Stimulated activated CD8-positive, alpha-beta memory T cell treated with anti-CD3 and anti-CD28 coated beads, Interleukin-12 subunit alpha, Interleukin-12 subunit beta, amount 100 ng/mL, for 4 hours (primary cell): ENCODE measurements at places on chromosomes 3 and 15.

DNA sequence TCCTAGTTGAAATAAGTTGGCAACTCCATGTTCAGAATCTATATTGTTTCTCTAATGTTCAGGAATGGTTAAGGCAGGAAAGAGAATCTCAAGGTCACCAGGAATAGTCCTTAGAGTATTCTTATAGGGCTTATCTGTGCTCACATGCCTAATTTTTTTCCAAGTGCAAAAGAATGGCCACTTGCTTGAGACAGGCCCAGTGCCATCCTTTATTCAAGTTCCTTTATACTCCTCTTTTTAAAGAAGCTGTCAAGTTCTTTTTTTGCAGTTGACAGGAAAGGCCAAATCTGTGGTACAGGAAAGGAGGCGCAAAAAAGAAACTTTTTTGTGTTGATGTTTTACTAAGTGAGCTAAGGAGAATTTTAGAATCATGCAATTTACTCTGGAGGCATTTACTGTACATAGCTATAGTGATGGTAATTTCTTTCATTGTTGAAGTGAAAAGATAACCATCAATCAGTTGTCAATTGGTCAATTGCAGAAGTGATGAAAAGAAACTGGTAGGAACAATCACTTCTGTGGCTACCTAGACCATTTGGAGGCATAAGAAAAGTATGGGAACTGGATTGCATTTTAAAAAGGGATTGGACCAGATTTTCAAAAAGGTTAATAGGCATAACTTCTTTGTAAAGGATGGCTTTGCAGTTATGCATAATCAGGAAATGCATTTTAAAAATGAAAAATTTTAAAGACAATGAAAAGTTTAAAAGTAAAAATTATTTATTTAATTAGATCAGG, 102.5 kb upstream of the SOX2 start:
- DNase-seq = no peak

DNA sequence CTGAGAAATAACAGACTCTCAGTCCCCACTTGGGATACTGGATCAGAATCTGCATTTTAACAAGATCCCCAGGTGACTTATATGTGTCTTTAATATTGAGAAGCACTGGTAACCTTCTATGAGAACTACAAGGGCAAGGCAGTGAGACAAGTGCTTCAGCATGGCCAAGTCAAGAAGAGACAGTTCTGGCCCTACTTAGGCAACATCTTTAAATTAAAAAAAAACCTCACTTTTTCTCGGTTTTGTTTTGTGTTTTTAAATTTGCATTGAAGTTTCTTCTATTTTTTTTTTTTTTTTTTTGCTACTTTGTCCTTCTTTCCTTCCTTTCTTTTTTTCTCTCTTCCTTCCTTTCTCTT, 42.5 kb upstream of the SPTSSB start:
- no peak for DNase-seq

DNA sequence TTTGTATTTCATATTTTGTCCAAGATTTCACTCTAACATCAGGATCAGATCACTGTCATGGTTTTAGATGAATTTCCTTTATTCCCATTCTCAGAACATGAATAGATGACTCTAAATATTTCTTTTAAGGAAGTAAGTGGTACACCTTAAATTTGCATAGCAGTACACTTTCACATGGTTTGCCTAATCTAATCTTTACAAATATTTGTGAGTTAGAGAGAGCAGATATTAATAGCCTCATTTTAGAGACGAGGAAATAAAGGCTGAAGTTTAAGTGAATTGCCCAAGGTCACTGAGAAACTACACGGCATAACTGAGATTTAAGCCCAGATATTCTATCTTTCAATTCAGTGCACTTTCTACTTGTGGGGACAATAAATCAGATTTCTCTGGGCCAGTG, 14.2 kb downstream of the TERC start:
- DNase-seq = no peak

DNA sequence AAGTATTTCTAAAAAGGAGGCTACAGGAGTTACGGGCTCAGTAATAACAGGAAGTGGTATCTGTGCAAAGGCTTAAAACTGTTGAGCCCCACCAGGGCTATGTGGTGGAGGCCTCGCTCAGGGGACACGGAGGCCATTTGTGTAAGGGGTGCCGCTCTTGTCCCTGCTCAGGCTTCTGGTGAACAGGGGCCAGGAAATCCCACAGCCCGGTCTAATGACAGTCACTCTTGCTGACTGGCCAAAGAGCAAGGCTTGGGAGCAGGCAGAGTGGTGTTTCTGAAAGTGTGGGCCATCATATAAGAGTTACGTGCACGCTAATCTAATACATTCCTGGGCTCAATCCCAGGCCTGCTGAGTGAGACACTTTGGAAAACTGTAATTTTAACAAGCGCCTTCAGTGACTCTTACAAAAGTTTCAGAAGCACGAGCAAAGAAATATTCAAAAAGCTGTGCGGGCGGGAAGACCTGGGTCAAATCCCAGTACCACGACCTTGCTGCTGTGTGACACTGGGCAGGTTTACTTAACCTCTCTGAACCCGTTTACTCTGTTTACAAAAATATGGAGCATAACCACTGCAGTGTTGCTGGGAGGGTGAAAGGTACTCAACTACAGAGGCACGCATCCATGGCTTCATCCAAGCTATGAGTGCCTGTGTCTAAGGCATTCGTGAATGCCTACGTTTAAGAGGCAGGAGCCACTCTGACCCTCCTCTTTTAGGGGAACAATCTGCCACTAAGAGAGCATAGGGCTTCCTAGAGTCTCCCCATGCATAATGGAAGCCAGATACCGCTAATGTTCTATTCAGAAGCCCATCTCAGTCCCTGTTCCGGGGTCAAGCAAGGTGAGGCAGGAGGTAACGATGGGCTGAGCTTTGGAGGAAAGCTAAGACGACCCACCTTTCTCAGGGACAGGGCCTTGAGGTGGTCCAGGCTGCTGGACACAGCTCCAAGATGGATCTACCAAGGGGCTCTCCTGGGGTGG, 2.0 kb downstream of the ATP10A start:
- no peak for DNase-seq

DNA sequence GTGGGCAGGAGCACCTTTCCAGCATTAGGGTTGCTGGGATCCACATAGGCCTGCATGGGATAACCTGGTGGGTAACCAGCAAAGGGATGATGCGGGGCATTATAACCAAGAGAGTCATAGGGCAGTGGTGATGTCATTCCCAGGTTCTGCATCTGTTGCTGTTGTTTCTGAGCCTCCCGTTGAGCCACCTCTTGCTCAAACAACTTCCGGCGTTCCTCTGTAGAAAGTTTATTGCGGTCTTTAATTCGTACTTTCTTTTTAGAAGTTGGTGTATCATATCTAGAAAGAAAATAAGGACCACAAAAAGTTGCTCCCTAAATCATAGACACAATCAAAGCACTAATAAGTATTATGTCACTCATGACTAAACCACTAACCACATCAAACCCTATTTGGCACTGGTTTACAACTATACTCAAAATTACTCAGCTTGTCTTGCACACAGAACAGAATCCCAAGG, 77.8 kb downstream of the NBEAL2 start:
- peak; percentile 19 for DNase-seq

DNA sequence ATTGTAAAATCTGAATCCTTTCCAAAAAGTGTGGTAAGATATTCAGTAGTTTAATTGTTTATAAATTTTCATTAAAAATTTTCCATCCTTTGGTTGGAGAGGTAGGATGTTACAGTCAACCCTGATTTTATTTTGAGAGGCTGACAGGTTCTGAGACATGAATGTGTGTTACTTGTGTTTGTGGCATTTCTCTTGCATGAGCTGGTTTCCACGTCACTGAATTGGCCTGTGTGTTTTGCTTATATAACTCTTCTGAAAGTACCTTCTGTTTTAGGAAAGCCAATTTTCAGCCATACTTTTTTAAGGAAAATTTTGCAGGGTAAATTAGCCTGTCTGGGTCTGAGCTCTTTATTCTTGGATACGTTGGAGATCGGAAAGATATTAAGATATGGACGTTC, 30.7 kb downstream of the PXYLP1 start:
- DNase-seq = no peak

- DNase-seq = no peak
Measured at GRCh38 chr3:50208677-50209344, 3.7 kb downstream of the SLC38A3 start.

DNA sequence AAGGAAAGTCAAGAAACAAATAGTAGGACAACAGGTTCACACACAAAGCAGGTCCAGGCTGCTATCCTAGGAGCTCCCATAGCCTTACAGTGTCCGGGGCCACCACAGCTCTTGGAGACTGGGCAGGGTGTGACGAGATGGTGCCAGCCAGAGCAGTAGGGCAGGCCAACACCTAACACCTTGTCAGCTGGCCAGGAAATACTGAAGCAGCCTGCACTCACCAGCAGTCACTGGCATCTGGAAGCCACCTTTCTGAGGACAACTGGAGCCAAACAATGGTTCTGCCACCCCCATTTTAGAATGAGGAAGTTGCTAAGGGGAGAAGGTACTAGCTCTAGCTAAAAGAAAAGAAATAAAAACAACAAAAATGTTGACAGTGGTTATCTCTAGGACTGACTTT, 47.2 kb downstream of the CCDC12 start:
- DNase-seq = no peak

- DNase-seq = no peak
Measured at GRCh38 chr3:61955483-61955882, 394.1 kb downstream of the PTPRG start.

- no peak for DNase-seq
Measured at GRCh38 chr15:101827257-101827656, 15.3 kb downstream of the OR4F15 start.

DNA sequence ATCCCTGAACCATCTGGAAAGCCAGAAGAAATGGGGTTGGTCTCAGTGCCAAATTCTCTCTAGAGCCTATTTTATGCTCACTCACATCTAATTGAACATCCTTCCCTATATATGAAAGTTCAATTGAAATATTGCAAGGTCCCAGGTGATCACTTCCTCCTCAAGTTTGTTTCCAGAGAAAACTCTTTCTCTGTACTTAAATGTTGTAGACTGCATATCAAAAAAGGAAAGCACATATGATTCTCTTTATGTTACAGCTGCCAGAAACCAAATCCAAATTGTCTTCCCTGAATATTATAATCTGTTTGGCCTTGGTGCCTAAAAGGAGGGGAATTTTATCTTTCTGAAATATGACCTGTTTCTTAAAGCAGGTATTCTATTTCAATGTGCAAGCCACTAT, 93.3 kb downstream of the SHOX2 start:
- DNase-seq = no peak

- DNase-seq = peak; percentile 9
Measured at GRCh38 chr3:172102123-172102882, 62.9 kb downstream of the FNDC3B start.

DNA sequence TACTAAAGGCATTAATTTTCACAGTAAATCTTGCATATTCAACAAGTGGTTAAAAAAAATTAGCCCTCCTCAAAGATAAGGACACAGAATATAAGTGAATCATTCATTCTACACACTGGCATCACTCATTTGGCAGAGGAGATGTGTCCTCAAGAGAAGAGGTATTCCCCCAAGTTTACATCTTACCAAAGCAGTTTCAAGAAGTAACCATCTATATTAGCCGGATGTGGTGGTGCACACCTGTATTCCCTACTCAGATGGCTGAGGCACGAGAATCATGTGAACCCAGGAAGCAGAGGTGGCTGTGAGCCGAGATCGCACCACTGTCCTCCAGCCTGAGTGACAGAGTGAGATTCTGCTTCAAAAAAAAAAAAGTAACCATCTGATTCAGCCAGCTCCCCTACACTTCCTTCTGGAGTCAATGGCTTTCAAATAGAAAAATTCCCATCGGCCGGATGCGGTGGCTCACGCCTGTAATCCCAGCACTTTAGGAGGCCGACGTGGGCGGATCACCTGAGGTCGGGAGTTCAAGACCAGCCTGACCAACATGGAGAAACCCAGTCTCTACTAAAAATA, 15.4 kb downstream of the RAF1 start:
- no peak for DNase-seq

- DNase-seq = no peak
Measured at GRCh38 chr3:101377796-101378195, 57.4 kb upstream of the IMPG2 start.

- DNase-seq = no peak
Measured at GRCh38 chr3:143315766-143316165, 196.2 kb downstream of the CHST2 start.

- DNase-seq = no peak
Measured at GRCh38 chr3:40873476-40873875, 325.8 kb upstream of the CTNNB1 start.

DNA sequence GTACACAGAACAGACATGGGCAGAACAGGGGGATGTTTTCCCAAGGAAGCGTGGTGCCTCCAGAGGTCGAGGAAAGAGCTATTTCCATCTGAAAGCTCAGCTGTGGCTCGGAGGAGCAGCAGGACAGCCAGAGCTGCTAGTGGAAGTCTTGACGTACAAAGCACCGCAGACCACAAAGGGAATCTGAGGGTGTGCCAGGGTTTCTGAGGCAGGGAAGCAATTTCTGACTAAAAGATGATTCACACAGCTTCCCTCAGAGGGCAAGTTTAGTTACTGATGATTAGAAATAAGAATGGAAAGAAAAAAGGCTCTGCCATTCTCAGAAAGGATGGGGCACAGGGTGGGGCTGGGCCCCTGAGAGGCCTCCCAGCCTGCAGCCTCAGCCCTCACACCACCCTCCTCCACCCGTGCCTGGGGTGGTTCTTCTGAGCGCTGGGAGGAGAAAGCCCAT, 45.8 kb upstream of the SEC13 start:
- DNase-seq = no peak

DNA sequence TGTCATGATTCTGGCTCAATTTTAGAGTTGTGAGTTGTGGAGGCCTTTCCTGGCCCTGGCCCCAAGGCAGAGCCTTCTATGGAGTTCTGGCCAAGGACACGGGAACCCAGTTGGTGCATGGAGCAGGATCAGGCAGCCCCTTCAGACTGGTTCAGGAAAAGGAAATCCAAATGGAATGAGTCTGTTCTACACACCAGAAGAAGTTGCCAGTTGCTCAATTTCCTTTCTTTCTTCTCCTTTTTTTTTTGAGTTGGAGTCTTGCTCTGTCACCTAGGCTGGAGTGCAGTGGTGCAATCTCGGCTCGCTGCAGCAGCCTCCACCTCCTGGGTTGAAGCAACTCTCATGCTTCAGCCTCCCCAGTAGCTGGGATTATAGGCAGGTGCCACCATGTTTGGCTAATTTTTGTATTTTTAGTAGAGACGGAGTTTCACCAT, 28.9 kb upstream of the BHLHE40 start:
- no peak for DNase-seq

DNA sequence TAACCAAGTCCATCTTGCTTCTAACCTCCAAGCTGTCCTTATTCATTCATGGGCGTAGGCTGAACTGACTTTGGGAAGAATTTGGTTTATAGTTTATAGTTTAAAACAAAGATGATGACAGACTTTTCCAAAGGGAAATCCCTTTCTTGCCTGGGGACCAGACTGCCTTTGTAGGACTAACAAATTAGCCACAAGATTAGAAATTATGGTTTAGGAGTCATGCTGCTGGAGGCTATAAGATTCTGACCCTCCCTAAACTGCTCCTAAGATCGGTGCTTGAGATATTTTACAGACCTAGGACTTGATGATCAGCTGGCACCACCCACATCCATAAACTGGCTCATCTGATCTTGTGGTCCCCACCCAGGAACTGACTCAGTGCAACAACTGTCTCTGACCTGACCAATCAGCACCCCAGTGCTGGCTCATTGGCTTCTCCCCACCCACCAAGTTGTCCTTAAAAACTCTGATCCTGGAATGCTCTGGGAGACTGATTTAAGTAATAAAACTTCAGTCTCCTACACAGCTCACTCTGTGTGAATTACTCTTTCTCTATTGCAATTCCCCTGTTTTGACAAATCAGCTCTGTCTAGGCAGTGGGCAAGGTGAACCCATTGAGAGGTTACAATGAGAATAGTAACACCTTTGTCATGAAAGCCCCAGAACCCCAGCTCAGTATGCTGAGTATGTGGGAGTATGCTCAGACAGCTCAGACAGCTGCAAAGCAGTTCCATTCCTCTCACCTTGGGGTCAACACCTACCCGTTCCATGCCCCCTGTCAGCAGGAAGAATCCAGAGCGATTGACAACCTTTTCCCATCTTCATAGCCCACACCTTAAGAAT, 51.6 kb upstream of the C15orf39 start:
- DNase-seq = no peak
